GM12892 (cell line): ENCODE measurements at places on chromosomes 12 and 14.

DNA sequence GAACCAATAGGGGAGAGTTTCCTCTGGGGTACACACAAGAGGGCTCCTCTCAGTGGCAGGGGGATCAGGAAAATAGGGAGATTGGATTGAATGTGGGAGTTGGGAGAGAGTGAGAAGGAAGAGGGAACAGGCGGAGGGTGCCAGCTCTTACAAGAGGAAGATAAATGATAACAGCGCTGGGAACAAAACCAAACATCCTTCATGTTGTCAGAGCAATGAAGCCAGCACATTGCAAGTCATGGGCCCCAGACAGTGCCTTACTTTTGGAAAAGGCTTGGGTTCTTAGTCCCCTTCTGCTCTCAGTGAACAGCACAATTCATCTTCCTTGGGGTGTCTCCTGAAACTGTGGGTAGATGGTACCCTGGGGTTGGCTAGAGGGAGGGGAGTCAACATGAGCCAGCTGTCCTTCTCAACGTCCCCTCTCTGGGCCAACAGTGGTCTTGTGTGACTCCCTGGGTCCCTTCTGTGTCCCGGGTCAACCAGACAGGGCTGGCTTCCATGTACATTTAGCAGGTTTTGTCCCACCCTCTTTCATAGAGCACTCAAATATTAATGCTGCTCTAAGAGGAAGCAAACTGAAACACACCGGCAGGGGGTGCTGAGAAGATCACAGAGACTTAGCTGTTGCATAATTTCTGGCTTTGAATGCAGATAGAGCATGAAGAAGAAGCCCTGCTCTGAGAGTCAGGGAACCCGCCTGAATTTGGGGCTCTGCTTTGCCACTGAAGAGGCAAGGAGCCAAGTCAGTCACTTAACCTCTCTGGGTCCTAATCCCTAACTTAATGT is 138.5 kb downstream of the ESRRB start:
- no peak for DNase-seq

DNA sequence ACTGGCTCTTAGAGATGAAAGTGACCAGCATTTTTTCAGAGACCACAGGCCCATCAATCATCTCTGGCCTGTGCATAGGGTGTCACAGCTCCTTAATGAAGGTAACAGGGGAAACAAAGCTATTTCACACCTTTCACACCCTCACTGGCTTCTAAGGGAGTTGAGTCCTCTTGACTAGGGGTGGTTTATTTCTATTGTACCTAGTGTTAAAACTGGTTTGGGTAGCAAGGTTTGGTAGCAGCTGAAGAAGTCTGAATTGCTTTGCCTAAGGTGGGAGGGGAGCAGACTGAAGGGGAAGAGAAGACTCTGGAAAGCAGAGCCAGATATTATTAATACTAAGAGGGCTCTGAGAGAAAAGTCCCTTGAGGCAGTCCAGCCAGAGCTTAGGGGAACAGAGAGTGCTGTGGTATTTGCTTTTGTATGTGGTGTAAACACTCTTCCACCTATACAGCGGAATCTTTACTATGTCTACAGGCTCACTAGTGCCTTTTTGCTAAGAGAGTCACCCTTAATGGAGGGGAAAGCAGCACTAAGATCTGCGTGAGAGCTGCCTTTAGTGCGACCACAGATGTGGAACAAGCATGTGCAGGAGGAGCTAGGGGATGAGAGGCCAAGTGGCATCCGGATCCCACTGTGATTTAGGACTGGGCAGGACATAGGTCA is 95.8 kb downstream of the STXBP6 start:
- no peak for DNase-seq

GRCh38 chr12:4775936-4776335 is 55.7 kb downstream of the GALNT8 start:
- no peak for DNase-seq

GRCh38 chr12:92921877-92922276 is 7.2 kb downstream of the EEA1 start:
- no peak for DNase-seq

GRCh38 chr12:10304161-10304574 is 3.5 kb upstream of the KLRD1 start:
- no peak for DNase-seq

- DNase-seq = no peak
These were observed 17.0 kb downstream of the SIX1 start for GRCh38 chr14:60632257-60632656.

DNA sequence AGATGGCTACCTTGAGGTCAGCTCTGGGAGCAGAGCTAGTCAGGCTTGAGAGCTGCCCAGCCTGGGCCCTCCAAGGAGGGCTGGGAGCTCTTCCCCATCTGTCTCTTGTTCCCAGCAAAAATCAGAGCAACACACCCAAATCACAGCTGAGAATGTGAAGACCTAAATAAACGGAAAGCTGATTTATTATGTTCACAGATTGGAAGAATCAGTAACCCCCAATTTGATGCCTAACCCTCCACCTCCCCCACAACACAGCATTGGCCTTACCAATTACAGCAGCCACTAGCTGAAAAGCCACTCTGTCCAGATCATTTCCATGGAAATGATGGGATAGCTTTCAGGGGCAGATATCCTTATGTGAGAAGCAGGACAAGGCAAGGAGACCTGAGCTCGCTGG is 7.1 kb upstream of the ACTN1 start:
- no peak for DNase-seq

GRCh38 chr14:49218436-49219092 is 367.6 kb downstream of the RPS29 start:
- DNase-seq = no peak

- no peak for DNase-seq
These were observed 8.8 kb downstream of the SERPINA10 start for GRCh38 chr14:94284221-94284620.

DNA sequence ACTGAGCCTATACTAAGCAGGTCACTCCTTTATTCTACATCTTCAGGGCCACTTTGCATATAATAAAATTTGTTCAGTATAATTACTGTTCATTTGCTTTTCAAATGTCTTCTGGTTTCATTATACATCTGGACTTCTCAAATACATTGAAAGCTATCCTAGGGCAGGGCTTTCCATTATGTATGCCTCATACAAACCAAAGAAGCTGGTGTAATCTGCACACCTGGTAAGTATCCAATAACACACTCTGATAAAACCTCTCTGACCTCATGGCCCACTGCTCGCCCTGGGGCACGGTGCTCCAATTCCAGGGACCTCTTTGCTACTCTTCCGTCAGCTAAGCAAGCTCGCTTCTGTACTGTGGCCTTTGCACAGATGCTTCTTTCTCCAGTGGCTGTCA is 21.9 kb upstream of the ISM2 start:
- DNase-seq = no peak

GRCh38 chr14:33056213-33056612 is 117.5 kb downstream of the NPAS3 start:
- no peak for DNase-seq

GRCh38 chr14:89388853-89389252 is 28.2 kb downstream of the FOXN3 start:
- no peak for DNase-seq

DNA sequence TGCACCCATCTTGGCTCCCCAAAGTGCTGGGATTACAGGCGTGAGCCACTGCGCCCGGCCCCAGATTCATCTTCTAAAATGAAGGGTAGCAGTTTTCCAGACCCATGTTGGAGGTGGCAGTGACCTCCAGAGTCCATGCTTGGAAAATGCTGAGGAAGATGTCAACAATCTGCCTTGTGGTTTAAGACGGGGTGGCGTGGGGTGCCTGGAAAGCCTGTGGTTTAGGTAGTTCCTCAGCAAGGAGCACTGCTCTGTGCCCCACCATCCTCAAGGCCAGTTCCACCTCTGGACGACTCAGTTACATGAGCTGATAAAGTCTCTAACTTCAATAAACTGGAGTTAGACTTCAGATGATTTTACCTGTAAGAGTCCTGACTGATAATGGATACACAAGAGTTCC is 48.6 kb downstream of the DRAM1 start:
- DNase-seq = no peak

DNA sequence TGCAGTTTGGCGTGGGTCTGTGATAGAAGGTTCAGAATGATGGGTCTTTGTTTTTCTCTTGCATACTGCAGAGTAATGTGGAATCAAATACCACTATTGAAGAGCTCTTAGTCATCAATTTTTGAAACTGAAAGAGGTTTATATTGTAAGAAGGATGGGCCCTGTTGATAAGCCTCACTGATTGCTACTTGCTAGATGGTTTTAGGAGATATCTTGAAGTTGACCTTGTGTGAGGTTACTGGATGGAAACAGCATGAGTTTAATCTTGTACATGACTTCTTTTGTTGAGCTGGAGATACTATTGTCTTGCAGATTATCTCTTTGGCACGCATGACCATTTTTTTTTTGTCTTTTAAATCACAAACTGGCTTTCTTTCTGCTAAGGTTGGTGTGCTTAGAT is 13.8 kb downstream of the BICD1 start:
- DNase-seq = no peak
